ENCODE measurements at places on chromosomes 2 and 18. TPM values are rescaled to one million over a fixed set of nuclear protein-coding genes. Genes with fewer than 3 reads are reported as not detected.

Gene SERPINB11
- total RNA-seq, result not detected

Gene ITGA6
- 34.0 TPM for total RNA-seq

Gene MC5R
- not detected for total RNA-seq

Gene MC4R
- not detected for total RNA-seq

Gene RBM45
- 10.9 TPM for total RNA-seq

Gene ASTL
- total RNA-seq, result 8.8 TPM

Gene ARHGAP15
- total RNA-seq, result 148 TPM

Gene CYS1
- not detected for total RNA-seq

Gene STK11IP
- total RNA-seq, result 65.2 TPM

- H3K36me3 ChIP-seq, result no peaks in the 10 kb centered on the region
- no peak overlapping the region for H3K4me3 ChIP-seq
- H3K27ac ChIP-seq, result no peak overlapping the region
- H3K4me1 ChIP-seq, result no peaks in the 10 kb centered on the region
These were observed 66.5 kb downstream of the SFXN5 start for GRCh38 chr2:73004889-73005596.

GRCh38 chr2:219171231-219171651, 1.4 kb upstream of the SLC23A3 start:
- no peak overlapping the region for H3K4me3 ChIP-seq
- peaks cover 36% of the 10 kb centered on the region for H3K36me3 ChIP-seq
- H3K27me3 ChIP-seq, result no peaks in the 10 kb centered on the region

DNA sequence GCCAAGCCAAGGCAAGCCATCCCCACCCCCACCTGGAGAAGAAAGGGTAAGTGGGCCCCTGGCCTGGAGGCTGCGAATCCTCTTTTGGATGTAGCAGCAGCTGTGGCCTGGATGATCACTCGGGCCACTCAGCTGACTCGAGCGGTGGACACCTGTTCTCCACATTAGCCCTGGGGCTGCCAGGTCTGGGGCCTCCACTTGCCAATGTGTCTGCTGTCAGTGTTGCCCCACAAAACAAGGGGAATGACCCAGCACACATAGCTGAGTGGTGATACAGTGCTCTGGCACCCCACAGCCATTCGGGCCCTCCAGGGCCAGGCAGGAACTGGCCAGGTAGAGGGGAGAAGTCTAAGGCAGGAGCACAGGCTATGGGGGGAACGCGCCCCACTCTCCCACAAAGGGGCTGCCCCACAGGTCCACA, 2.6 kb downstream of the STK25 start:
- no peaks in the 10 kb centered on the region for H3K27me3 ChIP-seq
- no peak for DNase-seq
- H3K36me3 ChIP-seq, result peaks cover 6% of the 10 kb centered on the region
- no peak overlapping the region for H3K27ac ChIP-seq
- no peak overlapping the region for H3K4me3 ChIP-seq

DNA sequence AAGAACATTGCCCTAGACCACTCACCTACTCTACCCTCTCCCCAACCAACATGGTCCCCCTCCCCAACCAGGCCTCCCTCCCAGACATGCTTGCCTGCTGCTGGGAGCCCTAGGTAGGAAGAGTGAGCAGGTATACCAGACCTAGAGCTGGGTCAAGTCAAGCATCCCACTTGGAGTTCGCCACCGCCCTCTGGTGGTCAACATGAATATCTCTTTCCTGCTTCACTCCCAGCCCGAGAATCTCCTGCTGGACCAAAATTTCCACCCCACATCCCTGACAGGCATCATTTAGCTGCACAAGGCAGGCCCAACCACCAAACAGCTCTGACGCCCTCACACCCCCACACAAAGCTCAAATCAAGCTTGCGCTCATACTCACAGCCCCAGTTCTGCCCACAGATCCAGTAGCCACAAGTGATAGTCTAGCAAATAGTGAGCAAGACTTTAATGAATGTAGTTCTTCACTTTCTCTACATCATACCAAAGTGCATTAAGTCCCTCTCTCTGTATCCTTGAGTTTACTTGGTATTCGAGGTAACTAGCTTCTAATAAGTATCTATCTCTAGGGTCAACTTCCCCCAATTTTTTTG, 116.0 kb downstream of the TNS1 start:
- H3K27me3 ChIP-seq, result no peaks in the 10 kb centered on the region
- H3K4me1 ChIP-seq, result peaks cover 7% of the 10 kb centered on the region
- H3K27ac ChIP-seq, result no peak overlapping the region
- no peak overlapping the region for H3K4me3 ChIP-seq
- H3K36me3 ChIP-seq, result no peaks in the 10 kb centered on the region

- peaks cover 9% of the 10 kb centered on the region for H3K4me1 ChIP-seq
- no peak overlapping the region for H3K4me3 ChIP-seq
- H3K36me3 ChIP-seq, result no peaks in the 10 kb centered on the region
- no peak for DNase-seq
- no peak overlapping the region for H3K27ac ChIP-seq
These were observed 49.5 kb downstream of the KCNE4 start for GRCh38 chr2:223101340-223102039.

DNA sequence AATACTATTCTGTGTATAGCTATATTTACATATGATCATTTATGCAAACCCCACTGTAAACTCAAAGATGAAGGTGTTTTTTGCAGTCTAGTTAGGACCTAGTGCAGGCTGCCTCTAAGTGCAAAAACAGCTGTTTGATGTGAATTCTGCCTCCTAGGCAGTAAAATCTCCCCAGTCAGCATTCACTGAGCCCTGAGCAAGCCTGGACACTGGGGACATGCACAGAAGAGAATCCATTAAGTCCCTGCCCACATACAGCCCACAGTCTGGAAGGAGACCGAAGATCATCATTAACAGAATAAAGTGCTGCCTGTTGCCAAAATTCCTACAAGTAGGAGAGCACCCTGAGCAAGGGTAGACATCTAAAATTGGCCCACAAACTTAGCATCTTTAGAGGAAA, 14.4 kb upstream of the BIN1 start:
- no peak overlapping the region for H3K27ac ChIP-seq
- H3K27me3 ChIP-seq, result no peaks in the 10 kb centered on the region
- H3K4me1 ChIP-seq, result no peaks in the 10 kb centered on the region
- H3K4me3 ChIP-seq, result no peak overlapping the region
- DNase-seq, result no peak

DNA sequence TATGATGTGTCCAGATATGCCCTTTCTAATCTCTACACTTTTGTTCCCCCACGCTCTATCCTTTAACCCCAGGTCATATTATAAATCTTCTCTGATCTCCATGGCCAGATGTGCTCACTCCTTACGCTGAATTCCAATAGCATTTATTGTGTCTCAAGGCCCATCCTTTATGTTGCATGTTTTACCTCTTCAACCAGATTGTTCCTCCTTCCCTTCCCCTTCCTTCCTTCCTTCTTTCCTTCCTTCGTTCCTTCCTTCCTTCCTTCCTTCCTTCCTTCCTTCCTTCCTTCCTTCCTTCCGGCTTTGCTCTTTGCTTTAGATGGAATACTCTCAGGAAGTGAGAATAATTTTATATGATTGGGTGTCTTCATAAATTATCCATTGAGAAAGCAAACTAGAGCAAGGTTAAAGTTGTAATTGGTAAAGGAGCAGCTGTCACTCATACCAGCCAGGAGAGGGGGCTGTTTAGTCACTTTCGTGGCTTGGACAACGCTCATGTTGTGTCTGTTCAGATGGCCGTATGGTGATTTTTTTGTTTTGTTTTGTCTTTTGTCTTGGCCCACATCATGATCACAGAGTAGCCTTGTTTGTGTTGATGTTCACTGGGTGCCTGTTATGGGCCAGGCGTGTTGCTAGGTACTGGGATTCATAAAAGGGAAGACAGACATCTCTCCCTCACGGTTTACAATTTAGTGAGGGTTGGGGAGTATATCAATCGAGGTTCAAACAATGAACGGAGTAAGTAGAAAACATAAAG, 68.0 kb downstream of the DAW1 start:
- no peaks in the 10 kb centered on the region for H3K36me3 ChIP-seq
- no peaks in the 10 kb centered on the region for H3K4me1 ChIP-seq
- no peak overlapping the region for H3K27ac ChIP-seq

- no peak overlapping the region for H3K4me3 ChIP-seq
- H3K36me3 ChIP-seq, result no peaks in the 10 kb centered on the region
- no peak for DNase-seq
- H3K27ac ChIP-seq, result no peak overlapping the region
These were observed 375.2 kb downstream of the TRIB2 start for GRCh38 chr2:13091861-13092378.

- peaks cover 53% of the 10 kb centered on the region for H3K36me3 ChIP-seq
- no peak overlapping the region for H3K4me3 ChIP-seq
- no peak for DNase-seq
These were observed 21.3 kb downstream of the PLEKHB2 start for GRCh38 chr2:131126436-131126835.

DNA sequence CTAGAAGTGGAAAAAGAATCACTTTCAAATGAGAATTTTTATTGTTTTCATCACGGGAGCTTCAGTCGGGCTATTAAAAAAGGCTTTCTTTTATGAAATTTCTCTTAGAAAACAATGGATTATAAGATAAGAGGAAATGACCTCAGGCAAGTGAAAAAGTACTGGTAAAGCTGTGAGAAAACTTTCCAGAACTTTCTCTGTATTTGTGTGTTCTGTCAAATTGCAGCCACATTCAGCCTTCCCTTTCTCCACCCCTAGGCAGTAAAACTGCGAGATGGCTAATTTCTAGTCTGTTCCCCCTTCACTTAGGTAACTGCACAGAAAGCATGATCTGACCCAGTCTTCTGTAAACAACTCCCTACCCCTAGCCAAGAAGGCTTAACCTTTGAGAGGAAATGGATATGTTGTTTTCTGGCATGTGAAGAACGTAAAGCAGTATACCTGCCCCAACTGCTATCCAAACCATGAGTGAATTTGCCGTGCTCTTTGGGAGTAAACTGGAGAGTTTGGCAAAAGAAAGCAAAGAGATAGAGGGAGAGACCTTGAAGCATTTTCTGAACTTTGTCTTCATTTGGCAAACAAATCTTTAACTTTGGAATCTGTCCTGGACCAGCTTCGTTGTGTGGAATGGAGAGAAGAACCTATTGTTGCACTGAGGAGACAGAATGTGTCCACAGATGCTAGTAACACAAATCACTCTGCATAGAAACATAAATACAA, 105.4 kb downstream of the ETAA1 start:
- H3K36me3 ChIP-seq, result no peaks in the 10 kb centered on the region
- no peaks in the 10 kb centered on the region for H3K4me1 ChIP-seq
- no peak for DNase-seq
- H3K27ac ChIP-seq, result no peak overlapping the region
- no peaks in the 10 kb centered on the region for H3K27me3 ChIP-seq
- no peak overlapping the region for H3K4me3 ChIP-seq

DNA sequence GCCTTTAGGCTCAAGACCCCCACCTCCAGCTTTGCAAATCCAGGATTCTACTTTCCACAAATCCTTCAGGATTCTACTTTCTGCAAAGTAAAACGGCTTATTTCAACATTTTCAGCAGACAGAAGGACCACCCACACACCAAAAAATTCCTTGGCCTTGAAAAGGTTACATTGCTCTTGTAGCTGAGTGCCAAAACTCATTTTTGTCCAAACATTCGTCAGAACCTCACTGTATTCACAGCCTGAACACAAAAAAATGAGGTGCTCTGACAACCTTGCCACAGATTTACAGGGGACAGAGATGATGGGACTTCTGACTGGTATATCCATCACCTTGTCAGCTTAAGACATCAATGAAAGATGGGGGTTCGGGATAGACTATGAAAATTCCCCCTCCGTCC, 63.0 kb upstream of the COX7A2L start:
- DNase-seq, result no peak
- no peak overlapping the region for H3K27ac ChIP-seq
- H3K27me3 ChIP-seq, result no peaks in the 10 kb centered on the region
- no peaks in the 10 kb centered on the region for H3K4me1 ChIP-seq

DNA sequence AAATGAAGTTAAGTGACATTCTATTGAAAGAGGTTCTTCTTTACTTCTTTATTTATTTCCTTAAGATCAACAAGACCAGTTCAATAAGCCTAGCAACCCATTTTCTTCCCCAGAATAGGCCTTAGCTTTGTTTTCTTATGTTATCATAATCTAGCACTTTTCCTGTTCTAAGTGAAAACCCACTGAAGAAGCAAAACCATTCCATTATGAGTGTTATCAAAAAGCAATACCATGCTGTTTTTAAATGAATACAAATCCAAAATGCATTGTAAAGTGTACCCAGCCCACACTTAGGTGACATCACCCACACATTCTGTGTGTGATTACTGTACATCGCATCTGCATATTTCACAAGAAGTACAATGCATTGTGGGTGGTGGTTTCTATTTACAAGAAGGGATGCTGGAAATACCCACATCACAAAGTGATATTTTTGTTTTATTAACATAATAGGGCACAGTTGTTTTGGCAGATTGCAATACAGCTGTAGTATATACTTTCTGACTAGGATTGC, 679.5 kb downstream of the KCNJ3 start:
- no peaks in the 10 kb centered on the region for H3K36me3 ChIP-seq
- no peak for DNase-seq

- H3K27me3 ChIP-seq, result no peaks in the 10 kb centered on the region
- DNase-seq, result peak; percentile 78
- no peak overlapping the region for H3K4me3 ChIP-seq
- H3K36me3 ChIP-seq, result peaks cover 3% of the 10 kb centered on the region
- H3K4me1 ChIP-seq, result no peaks in the 10 kb centered on the region
- H3K27ac ChIP-seq, result no peak overlapping the region
These were observed 66.2 kb downstream of the ACVR2A start for GRCh38 chr2:147910990-147911473.

GRCh38 chr2:238928520-238929241, 80.8 kb downstream of the TWIST2 start:
- H3K27ac ChIP-seq, result no peak overlapping the region
- H3K4me3 ChIP-seq, result no peak overlapping the region
- H3K4me1 ChIP-seq, result no peaks in the 10 kb centered on the region
- DNase-seq, result no peak
- H3K36me3 ChIP-seq, result no peaks in the 10 kb centered on the region
- peaks cover 3% of the 10 kb centered on the region for H3K27me3 ChIP-seq

DNA sequence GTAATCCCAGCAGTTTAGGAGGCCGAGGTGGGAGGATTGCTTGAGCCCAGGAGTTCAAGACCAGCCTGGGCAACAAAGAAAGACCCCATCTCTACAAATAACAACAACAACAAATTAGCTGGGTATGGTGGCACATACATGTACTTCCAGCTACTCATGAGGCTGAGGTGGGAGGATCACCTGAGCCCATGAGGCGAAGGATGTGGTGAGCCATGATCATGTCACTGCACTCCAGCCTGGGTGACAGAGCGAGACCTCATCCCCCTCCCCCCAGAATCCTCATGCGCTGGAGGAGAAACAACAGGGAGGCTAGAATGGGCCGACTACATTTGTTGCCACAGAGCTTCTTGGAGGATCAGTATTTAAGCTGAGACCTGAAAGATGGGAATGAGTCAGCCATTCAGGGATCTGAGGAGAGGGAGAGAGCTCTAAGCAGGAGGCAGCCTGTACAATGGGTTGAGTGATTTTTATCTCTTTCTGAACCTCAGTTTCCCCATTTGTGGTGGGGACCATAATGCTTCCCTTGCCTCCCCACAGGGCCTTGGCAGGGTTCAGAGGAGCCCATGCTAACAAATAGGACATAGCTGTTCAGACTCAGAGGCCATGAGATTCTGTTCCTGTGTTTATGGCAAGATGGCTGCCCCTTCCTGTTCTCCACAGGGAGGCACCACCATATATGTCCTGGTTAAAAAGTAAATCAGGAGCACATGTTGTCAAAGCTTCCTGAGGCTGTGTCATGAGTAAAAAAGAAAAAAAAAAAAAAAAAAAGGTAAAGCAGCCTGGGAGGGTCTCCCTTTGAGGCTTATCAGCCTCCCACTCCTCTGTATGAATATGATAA, 131.4 kb upstream of the HAAO start:
- H3K27ac ChIP-seq, result no peak overlapping the region
- H3K27me3 ChIP-seq, result no peaks in the 10 kb centered on the region
- no peak overlapping the region for H3K4me3 ChIP-seq
- no peaks in the 10 kb centered on the region for H3K4me1 ChIP-seq
- H3K36me3 ChIP-seq, result no peaks in the 10 kb centered on the region
- DNase-seq, result no peak

Measured in natural killer cell (primary cell).